ENCODE measurements at places on chromosomes 6 and 20. TPM values are rescaled to one million over a fixed set of nuclear protein-coding genes. Genes with fewer than 3 reads are reported as not detected.

EYS gene
- total RNA-seq = 1.8 TPM

TMEM244 gene
- total RNA-seq = 0.75 TPM

ATAT1 gene
- 5.5 TPM for total RNA-seq

DACT2 gene
- total RNA-seq = not detected

TP53TG5 gene
- 1.1 TPM for total RNA-seq

PRL gene
- not detected for total RNA-seq

POPDC3 gene
- total RNA-seq = 30.0 TPM

SMLR1 gene
- total RNA-seq = not detected

SAMD5 gene
- 0.11 TPM for total RNA-seq

TREML2 gene
- 0.16 TPM for total RNA-seq

MRPS10 gene
- 33.8 TPM for total RNA-seq

SLC52A3 gene
- total RNA-seq = not detected

MEI4 gene
- total RNA-seq = not detected

GJA1 gene
- total RNA-seq = not detected

HLA-E gene
- 124 TPM for total RNA-seq

SOX4 gene
- total RNA-seq = 5.4 TPM

HMGN3 gene
- 58.0 TPM for total RNA-seq

CD24 gene
- total RNA-seq = not detected

HTR1B gene
- 0.15 TPM for total RNA-seq

EPPIN gene
- total RNA-seq = not detected

CCR6 gene
- total RNA-seq = not detected

UBD gene
- total RNA-seq = 1.4 TPM

MYBL2 gene
- total RNA-seq = 53.2 TPM

PBOV1 gene
- total RNA-seq = not detected

PAX1 gene
- total RNA-seq = not detected

RBPJL gene
- not detected for total RNA-seq

ADTRP gene
- 1.1 TPM for total RNA-seq

GCNT2 gene
- total RNA-seq = 4.5 TPM

GGTLC1 gene
- total RNA-seq = not detected

SLC22A23 gene
- total RNA-seq = 0.66 TPM

TLDC2 gene
- total RNA-seq = not detected

UNC93A gene
- total RNA-seq = not detected

COL11A2 gene
- 7.6 TPM for total RNA-seq

SNPH gene
- total RNA-seq = 5.6 TPM

ZBTB12 gene
- total RNA-seq = 6.4 TPM

BPIFA3 gene
- not detected for total RNA-seq

DSN1 gene
- 38.7 TPM for total RNA-seq

NNAT gene
- not detected for total RNA-seq

ZBTB46 gene
- total RNA-seq = 1.4 TPM

MYT1 gene
- total RNA-seq = 1.1 TPM

HSPA1L gene
- total RNA-seq = 0.11 TPM

ESR1 gene
- not detected for total RNA-seq

OOEP gene
- total RNA-seq = not detected

SAMD10 gene
- total RNA-seq = 1.9 TPM

PRSS16 gene
- 3.5 TPM for total RNA-seq

PLCB4 gene
- 7.5 TPM for total RNA-seq

DOK5 gene
- 0.53 TPM for total RNA-seq
